Fibroblast of lung (primary cell): ENCODE measurements at places on chromosomes 5 and 9. TPM values are rescaled to one million over a fixed set of nuclear protein-coding genes. Genes with fewer than 3 reads are reported as not detected.

The FOXD4L4 gene
- polyA plus RNA-seq: 0.02 TPM in 1 of 2 replicates, not detected in the other

The TAF11L4 gene
- polyA plus RNA-seq: not detected in 2 replicates

The FAM221B gene
- not detected in 2 replicates for polyA plus RNA-seq

The OGN gene
- polyA plus RNA-seq: 1.2 and 4.4 TPM in 2 replicates

The PTGR1 gene
- 137 and 191 TPM in 2 replicates for polyA plus RNA-seq

The ANKRD34B gene
- not detected in 2 replicates for polyA plus RNA-seq

DNA sequence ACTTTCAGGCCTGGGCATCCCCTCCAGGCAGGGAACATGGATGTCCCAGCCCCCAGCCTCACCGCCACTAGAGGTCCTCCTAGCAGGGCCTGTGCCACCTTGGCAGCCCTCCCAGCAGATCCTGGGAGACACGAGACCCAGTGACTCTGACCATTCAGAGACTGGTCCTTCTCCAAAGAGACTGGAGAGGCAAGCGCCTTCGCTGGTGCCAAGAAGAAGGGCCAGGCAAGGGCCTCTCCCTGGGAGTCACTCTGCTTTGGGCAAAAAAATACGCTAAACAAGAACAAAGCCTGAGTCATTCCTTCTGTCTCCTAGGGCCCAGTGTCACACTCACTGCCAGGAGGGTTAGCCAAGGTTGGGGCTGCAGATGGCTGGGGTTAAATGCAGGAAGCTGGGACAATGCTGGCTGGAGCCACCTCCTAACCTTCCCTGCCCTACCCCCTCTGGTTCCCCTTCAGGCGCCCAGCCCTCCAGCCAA is 35.3 kb upstream of the SMIM23 start:
- H3K27me3 ChIP-seq: no peaks in the 10 kb centered on the region
- peak; percentile 34 for DNase-seq
- no peak overlapping the region for H3K27ac ChIP-seq
- no peaks in the 10 kb centered on the region for H3K36me3 ChIP-seq
- no peak overlapping the region for H3K4me3 ChIP-seq
- H3K4me1 ChIP-seq: no peaks in the 10 kb centered on the region

- DNase-seq: no peak
- H3K27ac ChIP-seq: no peak overlapping the region
- H3K36me3 ChIP-seq: peaks cover 35% of the 10 kb centered on the region
- H3K27me3 ChIP-seq: no peaks in the 10 kb centered on the region
- no peaks in the 10 kb centered on the region for H3K4me1 ChIP-seq
Measured at GRCh38 chr5:179869101-179869500, 10.5 kb upstream of the MRNIP start.

DNA sequence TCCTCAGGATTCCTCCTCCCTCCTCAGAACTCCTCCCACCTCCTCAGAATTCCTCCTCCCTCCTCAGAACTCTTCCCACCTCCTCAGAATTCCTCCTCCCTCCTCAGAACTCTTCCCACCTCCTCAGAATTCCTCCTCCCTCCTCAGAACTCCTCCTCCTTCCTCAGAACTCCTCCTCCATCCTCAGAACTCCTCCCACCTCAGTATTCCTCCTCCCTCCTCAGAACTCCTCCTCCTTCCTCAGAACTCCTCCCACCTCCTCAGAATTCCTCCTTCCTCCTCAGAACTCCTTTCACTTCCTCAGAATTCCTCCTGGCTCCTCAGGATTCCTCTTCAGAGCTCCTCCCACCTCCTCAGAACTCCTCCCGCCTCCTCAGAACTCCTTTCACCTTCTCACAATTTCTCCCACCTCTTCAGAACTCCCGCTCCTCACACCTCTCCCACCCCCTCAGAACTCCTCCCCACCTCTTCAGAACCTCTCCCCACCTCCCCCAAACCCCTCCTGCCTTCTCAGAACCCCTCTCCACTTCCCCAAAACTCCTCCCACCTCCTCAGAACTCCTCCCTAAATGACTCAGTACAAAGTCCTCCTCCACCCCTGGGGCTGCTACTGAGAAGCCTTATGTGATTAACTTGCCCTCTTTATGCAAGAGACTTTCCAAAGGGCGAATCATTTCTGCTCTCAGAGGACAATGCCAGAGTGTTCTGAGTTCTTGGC is 23.2 kb downstream of the SLC46A2 start:
- DNase-seq: peak; percentile 52
- peaks cover 4% of the 10 kb centered on the region for H3K4me1 ChIP-seq
- H3K27me3 ChIP-seq: no peaks in the 10 kb centered on the region
- no peaks in the 10 kb centered on the region for H3K36me3 ChIP-seq
- H3K27ac ChIP-seq: peak overlapping the region; percentile 30

DNA sequence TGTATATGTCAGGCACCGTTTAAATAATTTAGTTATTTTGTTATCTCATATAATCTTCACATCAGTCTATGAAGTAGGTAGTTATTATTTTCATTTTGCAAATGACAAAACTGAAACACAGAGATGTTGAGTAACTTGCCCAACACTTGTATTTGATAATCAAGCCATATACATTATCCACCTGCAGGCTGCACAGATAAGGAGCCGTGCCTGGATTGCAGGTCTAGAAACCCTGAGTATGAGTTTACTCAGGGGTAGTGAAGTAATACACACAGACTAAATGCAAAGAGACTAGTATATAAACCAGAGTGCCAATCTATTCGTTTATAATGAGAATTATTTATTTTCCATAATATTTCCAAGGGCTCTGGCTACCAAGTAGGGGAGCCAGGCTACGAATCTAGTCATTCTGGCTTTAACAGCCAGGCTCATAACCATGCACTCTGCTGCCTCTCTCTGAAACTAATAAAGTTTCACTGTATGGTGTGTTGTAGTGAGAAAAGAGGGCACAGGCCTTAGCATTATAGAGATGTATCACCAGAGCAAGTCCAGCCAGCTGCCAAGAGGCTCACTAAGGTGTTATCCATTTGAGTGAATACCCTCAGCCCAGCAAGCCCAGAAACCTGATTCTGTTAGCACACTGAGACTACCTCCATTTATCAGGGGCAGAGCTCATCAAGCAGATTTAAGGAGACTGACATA is 4.5 kb downstream of the HEMGN start:
- DNase-seq: no peak
- no peaks in the 10 kb centered on the region for H3K36me3 ChIP-seq
- H3K4me3 ChIP-seq: no peak overlapping the region
- H3K27me3 ChIP-seq: peaks cover 28% of the 10 kb centered on the region

GRCh38 chr5:139130214-139130613 is 68.0 kb downstream of the SIL1 start:
- H3K27me3 ChIP-seq: no peaks in the 10 kb centered on the region
- H3K27ac ChIP-seq: no peak overlapping the region
- peaks cover 2% of the 10 kb centered on the region for H3K36me3 ChIP-seq
- no peak overlapping the region for H3K4me3 ChIP-seq
- no peak for DNase-seq
- H3K4me1 ChIP-seq: peaks cover 9% of the 10 kb centered on the region

DNA sequence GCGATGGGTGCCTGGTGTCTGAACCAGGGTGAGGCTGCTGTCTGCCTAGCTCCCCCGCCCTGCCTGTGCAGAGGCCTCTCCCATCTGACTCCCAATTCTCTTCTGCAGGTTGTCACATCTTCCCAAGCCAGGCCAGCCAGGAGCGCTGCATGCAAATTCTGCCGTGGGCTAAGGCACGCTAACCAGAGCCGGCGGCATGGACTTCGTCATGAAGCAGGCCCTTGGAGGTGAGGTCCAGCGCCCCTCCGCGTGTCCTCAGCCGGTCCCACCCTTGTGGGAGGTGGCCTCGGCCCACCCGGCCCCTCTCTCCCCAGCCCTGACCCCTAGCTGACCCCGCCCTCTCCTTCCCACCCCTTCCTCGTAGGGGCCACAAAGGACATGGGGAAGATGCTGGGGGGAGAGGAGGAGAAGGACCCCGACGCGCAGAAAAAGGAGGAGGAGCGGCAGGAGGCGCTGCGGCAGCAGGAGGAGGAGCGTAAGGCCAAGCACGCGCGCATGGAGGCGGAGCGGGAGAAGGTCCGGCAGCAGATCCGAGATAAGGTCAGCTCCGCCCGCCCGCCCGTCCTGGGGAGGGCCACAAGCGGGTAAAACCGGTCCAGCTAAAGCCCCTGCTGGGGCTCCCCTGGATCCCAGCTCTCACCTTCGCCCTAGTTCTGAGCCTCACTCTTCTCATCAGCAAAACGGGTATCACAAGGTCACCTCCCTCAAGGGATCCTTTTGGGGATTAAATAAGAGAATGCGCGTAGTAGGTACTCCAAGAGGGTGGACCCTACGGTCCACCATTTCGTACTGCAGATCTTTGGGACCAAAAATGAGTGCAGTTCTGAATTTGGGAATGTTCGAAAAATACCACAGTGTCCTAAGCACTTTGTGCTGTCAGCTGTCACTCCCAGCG is 7.4 kb downstream of the CPLX2 start:
- H3K4me3 ChIP-seq: no peak overlapping the region
- no peak for DNase-seq
- H3K36me3 ChIP-seq: no peaks in the 10 kb centered on the region
- no peak overlapping the region for H3K27ac ChIP-seq
- no peaks in the 10 kb centered on the region for H3K4me1 ChIP-seq

DNA sequence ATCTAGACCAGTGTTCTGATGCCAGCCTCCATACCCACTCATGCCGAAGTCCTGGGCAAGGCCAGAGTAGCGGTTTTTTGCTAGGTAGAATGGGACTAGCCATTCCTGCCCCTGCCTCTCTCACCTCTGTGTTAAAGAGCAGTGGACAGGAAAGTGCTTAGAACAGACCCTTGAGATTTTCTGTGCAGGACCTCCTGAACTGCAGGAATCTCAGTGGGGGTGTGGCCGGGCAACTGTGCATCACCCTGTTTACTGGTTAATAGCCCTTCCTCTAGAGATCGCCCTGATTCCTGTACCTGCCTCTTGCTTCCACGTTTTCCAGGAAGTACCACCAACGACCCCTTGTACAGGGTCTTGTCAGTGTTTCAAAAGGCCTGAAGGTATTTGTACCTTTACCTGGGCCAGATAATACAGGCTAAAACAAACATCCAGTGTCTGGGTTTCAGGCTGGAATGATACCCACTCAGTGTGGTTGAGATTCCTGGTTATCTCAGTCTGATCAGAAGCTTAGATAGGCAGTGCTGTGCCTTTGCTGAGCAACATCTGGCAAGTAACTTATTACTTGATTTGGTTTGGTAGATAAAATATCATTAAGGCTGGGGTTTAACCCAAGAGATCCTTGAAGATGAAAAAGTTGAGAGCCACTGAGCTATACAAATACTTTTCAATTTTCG is 65.9 kb downstream of the RGS3 start:
- H3K27ac ChIP-seq: no peak overlapping the region
- DNase-seq: no peak

- no peak overlapping the region for H3K4me3 ChIP-seq
- H3K36me3 ChIP-seq: no peaks in the 10 kb centered on the region
- no peak for DNase-seq
- no peaks in the 10 kb centered on the region for H3K4me1 ChIP-seq
- no peak overlapping the region for H3K27ac ChIP-seq
Measured at GRCh38 chr9:93297659-93298497, 113.9 kb downstream of the WNK2 start.

DNA sequence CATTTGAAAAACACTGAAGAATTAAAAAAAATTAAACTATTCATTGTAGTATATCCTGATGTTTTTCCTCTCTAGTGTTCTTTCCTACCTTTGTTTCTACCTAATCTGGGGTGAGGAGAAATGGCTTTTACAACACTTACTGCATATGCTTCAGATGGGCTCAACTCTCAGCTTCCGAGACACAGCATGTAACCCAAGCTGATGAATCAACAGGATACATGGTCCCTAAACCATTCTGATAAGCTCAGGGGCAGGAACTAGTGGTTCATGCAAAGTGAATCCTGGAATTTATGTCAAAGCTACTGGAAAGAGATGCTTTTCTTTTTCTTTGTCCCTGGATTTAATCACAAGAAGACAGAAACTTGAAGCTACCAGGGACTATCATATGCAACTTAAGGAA is 672.5 kb upstream of the RORB start:
- no peak for DNase-seq
- H3K27ac ChIP-seq: no peak overlapping the region
- no peaks in the 10 kb centered on the region for H3K36me3 ChIP-seq
- no peaks in the 10 kb centered on the region for H3K27me3 ChIP-seq
- H3K4me1 ChIP-seq: no peaks in the 10 kb centered on the region
- H3K4me3 ChIP-seq: no peak overlapping the region

DNA sequence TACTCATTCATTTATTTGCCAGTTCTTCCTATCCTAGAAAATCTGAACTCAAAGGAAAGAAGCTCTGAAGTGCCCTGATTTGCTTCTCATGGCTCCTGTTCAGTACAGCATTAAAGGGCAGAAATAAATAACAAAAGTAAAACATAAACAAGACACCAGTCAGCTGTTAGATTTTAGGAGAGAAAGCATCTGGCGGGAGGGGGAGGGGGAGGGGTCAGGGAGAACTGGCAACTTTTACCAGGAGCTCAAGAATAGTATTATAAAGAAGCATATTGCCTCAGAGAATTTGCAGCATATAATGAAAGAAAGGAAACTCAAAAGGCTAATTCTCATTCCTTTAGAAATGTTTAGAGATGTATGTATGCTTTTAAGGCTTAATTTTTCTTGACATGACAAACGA is 68.1 kb downstream of the SEMA6A start:
- H3K27ac ChIP-seq: no peak overlapping the region
- no peaks in the 10 kb centered on the region for H3K4me1 ChIP-seq
- peak; percentile 10 for DNase-seq
- H3K36me3 ChIP-seq: no peaks in the 10 kb centered on the region
- H3K4me3 ChIP-seq: no peak overlapping the region
